CD8-positive, alpha-beta T cell (primary cell): ENCODE measurements at places on chromosomes 5 and 9.

- no peak for DNase-seq
Observed at GRCh38 chr5:137689306-137689705, 46.6 kb downstream of the KLHL3 start.

- DNase-seq = no peak
Observed at GRCh38 chr9:111559000-111559610, 34.1 kb downstream of the ZNF483 start.

- no peak for DNase-seq
Observed at GRCh38 chr5:81552852-81553566, 159.1 kb upstream of the ACOT12 start.

DNA sequence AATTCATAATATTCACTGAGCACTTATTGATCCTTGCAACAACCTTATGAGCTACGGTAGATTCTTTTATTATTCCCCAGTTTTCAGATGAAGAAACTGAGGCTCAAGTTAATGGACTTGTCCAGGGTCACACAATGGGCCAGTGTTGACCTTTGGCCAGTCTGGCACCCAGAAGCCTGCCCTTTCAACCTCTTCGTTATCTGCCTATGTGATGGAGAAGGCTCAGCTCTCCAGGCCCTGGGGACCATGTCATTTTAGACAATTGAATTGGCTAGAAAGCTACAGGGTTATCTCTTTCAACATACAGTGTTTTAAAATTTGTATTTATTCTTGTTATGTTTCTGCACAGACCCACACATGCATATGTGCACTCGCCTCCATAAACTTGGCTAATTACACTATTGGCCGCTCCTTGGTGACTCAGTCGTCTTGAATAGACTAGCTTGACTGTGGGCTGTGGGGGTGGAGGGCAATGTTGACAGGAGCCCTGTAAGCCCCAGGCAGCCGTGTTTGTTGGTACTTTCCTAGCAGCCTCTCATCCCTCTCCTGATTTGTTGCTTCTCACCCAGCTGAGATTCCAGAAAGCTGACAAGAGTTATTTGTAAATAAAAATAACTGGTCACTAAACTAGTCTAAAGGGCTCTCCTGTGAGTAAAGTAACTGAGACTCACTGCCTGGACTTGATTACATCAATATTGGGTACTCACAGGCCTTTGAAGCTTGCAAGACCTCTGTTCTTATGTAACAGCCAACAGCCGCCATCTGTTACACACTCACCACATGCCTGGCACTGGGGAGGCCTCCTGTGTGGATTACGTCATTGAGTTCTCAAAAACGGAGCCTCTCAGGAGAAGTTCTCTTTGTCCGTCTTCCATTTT lies 8.5 kb upstream of the ANGPTL2 start:
- DNase-seq = no peak

DNA sequence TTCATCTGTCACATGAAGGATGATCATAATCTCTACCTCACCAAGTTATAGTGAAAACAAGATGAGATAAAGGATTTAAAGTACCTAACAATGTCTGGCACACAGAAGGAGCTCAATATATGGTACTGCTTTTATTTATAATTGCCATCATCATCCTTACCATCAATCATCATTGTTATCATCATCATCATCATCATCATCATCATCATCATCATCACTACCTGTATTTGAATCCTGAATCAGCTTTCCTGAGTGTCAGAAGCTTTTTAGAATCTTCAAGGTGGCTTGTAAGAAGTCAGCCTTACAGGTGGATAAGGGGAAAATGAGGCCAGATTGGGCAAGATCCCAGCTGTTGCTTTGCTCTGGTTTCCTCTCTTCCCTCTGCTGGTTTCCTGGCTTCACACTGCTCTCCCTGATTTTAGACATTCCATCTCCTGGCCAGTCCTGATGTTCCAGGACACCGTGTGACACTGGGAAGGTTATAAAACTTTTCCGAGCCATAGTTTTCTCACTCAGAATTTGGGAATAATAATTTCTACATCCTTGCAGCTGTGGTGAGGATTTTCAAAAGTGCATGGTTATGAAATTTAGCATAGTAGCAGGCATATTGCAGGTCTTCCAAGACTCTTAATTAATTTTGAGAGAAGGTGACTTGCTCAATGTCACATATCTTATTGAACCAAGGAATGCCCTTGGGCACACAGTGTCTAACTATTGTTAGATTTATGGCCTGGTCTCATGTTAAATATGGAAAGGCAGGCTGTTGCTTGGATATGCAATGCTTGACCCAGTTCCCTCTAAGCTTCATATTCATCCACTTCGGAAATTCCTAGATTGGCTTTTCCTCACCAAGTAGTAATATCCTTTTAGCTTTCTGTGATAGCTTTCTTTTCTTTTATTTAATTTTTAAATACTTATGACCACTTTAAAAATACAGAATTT lies 160.7 kb downstream of the TMEM38B start:
- no peak for DNase-seq

GRCh38 chr9:92530893-92531292 lies 4.9 kb downstream of the ECM2 start:
- DNase-seq = no peak

DNA sequence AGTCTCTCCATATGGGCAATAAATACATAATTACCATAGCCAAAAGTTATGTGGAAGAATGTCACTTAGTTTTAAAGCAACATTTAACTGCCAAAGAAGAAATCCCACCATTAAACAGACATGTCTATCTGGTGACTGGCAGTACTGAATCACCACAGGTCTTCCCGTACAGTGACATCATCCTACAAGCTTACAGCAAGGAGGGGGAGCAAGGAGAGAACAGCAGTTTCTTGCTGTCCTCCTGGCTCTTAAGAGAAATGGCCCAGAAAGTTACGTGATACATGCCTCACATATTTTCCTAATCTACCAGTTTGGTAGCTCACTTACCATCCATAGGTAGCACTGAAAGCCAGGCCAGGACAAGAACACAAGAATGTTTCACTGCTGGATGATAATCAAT lies 671.0 kb downstream of the DMRTA1 start:
- DNase-seq = no peak

DNA sequence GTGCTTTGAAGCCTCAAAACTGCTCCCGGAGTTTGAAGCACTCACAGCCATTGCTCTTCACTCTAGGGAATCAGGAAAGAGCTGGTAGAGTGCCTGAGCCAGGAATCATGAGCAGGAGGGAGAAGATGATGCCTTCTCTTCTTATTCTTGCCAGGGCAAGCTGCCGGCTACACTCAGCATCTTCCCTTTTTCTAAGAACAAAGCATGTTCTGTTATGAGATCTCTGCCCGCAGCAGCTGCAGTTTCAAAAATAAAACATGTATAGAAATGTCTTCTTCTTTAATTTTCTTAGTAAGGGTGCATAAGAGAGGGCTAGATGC lies 57.9 kb upstream of the RICTOR start:
- no peak for DNase-seq
